Head of caudate nucleus (tissue), 42 donors: ENCODE measurements at places on chromosomes 12 and 14.

DNA sequence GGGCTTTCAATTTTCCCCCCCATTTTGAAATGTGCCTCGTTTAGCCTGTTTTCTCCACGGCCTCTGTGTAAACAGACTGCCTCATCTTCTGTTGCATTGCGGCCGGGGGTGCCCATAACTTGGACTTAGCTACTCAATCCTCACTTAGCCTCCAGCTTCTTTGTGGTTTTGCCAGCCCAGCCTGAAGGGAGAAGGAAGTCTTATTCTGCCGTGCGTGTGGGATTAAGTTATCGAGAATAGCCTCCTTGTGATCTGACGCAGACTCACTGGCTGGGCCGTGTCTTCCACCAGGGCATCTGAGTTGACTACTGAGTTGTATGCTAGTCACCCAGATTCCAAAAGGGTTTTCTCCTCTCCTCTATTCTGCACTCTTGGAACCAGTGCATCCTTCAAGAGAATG, 8.1 kb downstream of the PRKAB1 start:
- DNase-seq: no peak

GRCh38 chr14:76012354-76012753, 26.8 kb downstream of the IFT43 start:
- no peak for DNase-seq

GRCh38 chr14:68987653-68988036, 8.5 kb upstream of the ACTN1 start:
- DNase-seq: no peak

GRCh38 chr12:79452906-79453305, 237.9 kb downstream of the PAWR start:
- no peak for DNase-seq

- DNase-seq: no peak
Observed at GRCh38 chr12:123938679-123939480, 33.8 kb downstream of the CCDC92 start.

DNA sequence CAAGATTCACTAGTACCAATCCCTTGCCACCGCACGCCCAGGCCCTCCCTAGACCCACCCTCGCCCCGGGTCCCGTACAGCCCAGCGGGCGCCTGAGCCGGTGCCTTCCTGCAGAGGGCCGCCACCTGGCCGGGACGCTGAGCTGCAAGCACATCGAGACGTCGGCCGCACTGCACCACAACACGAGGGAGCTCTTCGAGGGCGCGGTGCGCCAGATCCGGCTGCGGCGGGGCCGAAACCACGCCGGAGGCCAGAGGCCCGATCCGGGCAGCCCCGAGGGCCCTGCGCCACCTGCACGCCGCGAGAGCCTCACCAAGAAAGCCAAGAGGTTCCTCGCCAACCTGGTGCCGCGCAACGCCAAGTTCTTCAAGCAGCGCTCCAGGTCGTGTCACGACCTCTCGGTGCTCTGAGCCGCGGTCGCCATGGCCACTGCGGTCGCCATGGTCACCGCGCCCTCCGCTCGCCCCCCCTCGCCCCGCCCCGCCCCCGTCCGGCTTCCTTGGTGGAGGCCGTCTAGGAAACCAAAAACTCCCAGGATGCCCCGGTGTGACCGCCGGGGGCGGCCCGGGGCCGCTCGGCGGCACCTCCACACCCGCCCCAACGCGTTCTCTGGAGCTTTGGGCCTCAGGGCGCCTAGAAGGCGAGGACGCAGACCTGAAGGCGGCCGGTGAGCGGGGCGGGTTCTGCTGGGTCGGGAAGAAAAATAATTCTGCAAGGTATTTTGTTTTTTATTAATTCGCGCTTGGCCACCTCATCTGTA, 3.7 kb downstream of the REM2 start:
- DNase-seq: no peak

- no peak for DNase-seq
Observed at GRCh38 chr14:54857830-54858269, 44.8 kb downstream of the GCH1 start.

DNA sequence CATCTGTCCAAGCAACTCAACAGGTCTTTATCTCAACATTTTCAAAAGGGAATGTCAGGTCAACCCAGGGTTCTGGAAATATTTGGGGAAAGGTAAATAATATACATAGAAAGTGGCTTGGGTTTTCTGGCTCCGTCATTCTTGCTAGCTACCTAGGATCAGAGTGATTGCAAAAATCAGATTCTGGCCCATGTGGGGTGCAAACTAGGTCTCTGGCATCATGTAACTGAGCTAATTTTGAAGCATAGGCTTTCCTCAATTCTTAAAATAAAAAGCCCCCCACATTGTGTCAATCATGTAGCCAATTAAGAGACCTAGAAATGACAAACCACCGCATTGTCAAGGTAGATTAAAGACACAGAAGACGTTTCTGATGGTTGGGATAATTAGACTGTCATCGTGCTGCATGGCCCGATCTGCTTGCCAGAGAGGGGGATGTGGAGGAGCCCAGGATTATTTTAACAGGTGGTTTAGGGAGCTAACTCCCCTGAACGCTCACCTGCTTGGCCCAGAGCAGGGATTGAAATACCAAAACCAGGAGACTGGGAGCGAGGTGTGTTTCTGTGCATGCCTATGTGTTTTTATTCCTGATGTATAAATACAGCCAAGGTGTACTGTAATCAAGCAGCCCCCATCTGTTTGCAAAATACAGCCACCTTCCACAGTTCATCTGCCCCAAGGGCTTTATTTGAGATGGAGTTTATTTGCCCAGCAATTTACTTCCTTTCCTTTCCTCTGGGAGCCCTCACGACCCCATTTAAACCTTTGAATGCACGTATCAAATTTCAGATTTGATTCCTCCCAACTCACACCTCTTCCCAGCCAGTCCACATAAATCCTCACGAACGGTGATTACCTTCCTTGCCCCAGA, 189.5 kb downstream of the TTC8 start:
- peak; percentile 46 for DNase-seq

- DNase-seq: no peak
Observed at GRCh38 chr12:32264961-32265360, 134.4 kb upstream of the FGD4 start.

- no peak for DNase-seq
Observed at GRCh38 chr14:69346710-69347109, 51.4 kb downstream of the ERH start.

- no peak for DNase-seq
Observed at GRCh38 chr12:105480162-105480561, 149.7 kb downstream of the C12orf75 start.

- DNase-seq: no peak
Observed at GRCh38 chr12:90974286-90974685, 19.3 kb upstream of the CCER1 start.

GRCh38 chr14:98608071-98609060, 663.6 kb downstream of the BCL11B start:
- DNase-seq: no peak

DNA sequence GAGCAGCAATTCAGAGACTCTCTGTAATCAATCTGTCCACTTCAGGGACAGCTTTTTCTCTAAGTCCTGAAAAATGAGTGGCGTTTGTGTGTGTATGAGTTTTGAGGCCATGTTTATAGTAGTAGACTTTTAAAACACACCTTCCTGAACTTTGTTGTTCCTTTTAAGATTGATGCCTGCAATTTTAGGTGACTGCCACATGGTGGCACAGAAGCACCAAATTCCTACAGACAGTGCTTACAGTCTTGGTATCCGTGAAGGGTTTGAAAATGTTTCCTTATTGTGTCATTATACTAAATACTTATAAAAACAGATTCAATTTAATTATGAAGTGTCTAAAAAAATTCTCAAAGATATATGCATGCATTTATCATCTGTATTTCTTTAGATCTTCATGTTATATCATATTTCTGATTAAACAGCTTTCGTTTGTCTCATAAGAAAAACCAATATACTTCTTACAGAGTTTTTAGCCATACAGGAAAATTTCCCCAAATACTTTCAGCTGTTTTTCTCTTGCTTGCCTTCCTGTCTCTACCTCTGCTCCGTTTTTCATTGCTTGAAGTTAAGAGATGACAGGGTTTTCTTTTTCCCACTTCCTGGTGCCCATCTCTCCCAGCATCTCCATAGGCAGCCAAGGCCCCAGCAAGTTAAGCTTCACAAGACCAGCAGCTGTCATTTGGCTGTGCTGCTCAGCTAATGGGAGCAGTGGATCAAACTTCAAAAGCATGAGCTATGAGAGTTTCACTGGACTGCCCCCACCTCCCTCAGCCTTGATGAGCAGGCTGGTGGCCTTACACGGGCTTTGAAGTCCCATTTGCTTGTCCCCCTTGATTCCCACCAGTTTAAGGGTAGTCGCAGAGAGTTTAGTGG, 259.6 kb downstream of the AKAP6 start:
- no peak for DNase-seq

DNA sequence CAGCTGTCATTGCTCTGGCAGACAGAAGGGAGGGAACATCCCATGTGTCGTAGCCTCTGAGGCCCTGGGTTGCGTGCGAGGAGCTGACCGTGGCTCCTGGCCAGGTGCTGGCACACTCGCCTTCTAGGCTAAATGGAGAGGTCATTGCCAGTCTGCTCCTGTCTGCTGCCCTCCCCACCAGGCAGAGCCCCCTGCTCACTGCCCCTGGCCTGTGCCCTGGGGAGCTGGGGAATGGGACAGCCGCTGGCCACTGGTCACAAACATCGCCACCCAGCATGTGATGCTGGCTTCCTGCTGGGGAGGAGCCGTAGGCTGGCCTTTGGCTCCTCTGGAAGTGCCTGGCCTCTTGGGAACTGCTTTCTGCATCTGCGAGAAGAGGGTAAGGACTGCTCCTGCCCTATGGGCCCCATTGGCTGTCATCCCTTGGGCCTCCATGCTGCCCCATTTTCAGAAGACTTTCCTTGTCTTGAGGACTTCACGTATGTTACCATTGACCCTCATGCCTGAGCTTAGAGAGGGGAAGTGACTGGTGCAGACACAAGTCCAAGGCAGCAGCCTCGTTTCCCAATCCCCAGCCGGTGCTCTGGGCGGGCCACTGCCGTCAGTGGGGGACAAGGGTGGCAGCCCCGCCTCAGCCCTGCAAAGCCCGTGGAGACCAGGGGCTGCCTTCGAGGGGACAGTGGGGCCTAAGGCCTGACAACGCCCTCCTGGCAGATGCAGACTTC, 2.0 kb upstream of the TNFAIP2 start:
- no peak for DNase-seq

DNA sequence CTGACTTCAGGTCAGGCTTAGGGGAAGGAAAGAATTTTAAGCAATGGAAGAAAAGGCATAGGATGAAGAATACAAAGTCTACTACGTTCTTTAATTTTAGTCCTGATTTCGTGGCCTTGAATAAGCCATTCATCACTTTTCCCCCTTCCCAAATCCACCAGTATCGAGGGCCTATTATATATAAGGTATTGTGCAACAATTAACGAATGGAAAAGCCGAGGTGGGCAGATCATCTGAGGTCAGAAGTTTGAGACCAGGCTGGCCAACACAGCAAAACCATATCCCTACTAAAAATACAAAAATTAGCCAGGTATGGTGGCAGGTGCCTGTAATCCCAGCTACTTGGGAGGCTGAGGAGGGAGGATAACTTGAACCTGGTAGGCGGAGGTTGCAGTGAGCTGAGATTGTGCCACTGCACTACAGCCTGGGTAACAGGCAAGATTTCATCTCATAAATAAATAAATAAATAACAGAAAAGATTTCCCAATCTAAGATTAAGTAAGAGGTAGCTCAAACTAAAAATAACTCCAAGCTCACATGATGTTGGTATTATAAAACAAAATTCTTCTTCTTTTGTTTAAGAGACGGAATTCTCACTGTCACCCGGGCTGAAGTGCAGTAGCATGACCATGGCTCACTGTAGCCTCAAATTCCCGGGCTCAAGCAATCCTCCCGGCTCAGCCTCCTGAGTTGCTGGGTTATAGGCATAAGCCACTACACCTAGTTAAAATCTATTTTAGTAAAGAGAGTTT, 58.3 kb upstream of the NR2C1 start:
- no peak for DNase-seq
